ENCODE measurements at places on chromosomes 3 and 15.

DNA sequence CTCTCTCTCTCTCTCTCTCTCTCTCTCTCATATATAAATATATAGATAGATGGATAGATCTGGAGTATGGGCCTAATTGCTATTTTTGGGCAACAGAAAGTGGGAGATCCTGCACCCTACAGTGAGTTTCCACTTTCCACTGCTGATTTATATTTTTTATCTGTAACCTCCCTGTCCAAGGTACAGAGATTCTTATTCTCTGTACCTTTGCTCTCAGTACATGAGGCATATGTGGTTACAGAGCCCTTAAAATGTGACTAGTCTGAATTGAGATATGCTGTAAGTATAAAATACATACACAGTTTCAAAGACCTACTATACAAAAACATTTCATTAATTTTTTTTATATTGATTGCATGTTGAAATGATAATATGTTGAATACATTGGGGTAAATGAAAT lies 51.1 kb upstream of the FOXP1 start:
- DNase-seq, result no peak

DNA sequence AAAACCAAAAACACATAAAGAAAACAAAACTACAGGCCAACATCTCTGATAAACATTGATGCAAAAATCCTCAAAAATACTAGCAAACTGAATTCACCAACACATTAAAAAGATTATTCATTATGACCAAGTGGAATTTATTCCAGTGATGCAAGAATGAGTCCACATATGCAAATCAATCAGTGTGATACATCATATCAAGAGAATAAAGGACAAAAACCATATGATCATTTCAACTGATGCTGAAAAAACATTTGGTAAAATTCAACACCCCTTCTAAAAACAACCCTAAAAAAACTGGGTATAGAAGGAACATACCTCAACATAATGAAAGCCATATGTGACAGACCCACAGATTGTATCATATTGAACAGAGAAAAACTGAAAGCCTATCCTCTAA lies 265.6 kb upstream of the DCBLD2 start:
- DNase-seq, result no peak

- DNase-seq, result no peak
Measured at GRCh38 chr15:72538931-72539330, 64.8 kb downstream of the ARIH1 start.

DNA sequence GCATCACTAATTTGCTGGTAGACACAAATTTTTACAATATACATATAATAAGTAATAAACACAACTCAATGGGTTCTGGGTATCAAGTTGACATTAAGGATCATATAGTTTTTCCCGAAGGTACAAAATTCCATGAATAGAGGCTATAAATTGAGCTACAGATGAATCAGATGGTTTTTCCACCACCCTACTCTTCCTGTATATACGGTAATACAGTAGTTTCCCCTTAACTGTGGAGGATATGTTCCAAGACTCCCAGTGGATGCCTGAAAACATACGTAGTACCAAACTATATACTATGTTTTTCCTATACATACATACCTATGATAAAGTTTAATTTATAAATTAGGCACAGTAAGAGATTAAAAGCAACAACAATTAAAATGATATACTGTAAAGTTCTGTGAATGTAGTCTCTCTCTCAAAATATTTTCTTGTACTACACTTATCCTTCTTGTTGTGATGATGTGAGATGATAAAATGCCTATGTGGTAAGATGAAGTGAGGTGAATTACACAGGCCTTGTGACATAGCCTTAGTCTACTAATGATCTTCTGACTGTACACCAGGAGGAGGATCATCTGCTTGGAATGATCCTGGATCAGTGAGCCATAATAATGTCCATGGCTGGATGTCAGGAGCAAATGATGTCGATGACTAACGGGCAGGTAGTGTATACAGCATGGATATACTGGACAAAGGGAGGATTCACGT lies 116.7 kb downstream of the NR1I2 start:
- DNase-seq, result no peak

DNA sequence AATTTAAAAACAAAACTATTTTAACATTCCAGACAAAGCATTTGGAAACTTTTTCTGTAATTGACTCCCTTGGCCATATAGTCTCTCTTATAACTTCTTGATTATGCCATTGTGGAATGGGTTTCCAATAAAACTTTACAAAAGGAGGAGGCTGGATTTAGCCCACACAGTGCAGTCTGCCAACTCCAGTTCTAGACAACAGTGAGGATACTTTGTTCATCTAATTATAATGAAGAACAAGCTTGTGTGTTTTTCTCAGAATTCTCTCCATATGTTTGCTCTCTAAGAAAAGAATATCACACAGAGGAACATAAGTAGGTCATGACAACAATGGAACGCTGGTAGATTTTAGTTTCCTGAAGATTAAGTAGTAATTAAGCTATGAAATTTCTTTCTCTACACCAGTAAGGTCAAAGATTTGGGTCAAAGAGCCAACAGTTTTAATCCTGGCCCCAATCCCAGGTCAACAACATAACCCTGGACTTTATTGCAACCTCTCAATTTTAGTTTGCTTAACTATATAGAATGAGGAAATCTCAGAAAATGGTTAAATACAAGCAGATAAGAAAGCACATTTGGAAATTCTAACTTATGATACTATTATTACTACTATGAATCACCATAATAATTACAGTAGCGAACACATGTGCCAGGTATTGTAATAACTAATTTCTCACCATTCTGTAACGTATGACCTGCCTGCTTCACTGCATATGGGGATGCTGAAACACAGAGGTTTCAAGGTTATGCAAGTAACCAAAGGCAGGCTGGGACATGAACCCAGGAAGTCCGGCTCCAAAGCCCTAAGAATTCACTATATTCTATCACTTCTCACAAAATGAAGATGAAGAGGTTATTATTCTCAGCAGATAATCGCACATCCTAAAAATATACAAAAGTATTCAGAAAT lies 65.7 kb downstream of the TJP1 start:
- no peak for DNase-seq

DNA sequence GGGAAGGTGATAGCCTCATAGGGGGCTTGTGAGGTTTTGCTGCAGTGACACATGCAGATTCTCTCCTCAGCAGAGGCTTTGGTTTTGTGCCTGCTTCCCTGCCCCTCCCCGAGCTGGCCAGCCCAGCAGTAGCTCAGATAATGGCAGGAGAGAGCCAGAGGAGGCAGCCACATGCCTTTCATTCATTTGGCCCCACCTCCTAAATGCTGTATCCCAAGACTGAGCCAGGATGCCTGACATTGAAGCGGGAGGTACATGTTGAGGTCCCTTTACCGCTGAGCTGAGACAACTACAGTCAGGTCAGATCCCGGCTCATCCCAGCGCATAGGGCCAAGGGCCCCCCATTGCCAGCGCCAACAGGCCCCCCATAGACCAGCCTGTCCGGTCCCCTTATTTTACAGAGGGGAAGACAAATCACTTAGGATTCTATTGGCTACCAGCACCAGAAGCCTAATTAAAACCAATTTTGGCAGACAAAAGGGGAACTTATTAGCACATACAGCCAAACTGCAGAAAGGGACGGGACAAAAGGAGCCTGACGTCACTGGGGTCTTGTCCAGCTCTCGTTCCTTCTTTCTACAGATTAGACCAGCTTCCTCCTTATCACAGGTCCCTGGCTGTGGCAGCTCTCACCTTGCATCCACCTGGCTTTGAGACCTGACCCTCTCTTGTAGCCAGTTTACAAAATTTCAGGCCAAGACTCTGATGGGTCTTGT lies 12.1 kb upstream of the POLG start:
- DNase-seq, result no peak

DNA sequence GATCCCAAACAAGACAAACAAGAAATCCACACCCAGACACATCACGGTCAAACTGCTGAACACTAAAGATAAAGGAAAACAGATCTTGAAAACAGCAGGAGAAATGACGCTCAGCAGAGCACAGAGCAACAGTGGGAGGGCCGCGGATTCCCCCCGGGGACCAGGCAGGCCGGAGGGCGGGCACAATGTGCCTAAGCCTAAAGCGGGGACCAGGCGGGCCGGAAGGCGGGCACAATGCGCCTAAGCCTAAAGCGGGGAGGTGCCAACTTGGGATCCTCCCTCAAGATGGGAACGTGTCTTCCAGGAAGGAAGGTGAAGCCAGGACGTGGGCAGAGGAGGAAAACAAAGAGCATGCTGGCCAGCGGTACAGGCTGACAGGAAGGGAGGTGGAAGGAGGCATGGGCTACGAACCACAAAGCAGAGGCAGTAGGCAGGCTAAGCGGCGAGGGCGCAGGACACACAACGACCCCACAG lies 31.1 kb downstream of the CYFIP1 start:
- no peak for DNase-seq

DNA sequence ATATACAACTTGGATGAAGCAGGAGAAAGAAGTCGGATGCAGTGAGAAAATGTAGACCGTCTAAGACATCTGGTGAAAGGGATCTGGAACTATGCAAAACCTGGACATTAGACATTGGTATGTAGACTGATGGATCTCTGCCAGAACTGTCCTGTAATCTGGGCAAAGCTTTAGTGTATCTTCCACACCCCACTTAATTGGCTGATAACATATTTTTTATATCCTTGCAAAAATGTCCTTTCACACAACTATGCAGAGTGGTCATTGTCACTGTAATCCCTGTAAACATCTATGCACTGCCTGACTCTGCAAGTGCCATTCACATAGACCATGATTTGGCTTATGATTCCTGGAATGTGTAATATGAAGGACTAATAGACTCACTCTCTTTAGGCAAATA lies 163.1 kb downstream of the TUSC7 start:
- DNase-seq, result no peak

DNA sequence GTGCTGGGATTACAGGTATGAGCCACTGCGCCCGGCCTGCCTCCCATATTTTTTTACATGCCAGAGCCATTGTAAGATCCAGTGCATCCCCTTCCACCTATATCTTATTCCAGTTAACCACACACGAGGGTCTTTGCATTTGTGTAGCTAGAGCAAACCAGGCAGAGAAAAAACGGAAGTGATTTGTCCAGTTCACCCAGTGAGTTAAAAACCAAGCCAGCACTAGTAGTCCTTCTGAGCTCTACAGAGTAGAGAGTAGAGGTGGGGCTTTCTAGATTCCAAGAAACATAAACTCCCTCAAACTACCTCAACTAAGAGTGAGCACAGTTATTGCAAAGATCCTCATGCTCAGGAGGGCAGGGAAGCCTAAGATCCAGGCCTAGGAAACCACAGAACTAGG lies 34.7 kb downstream of the TMEM158 start:
- DNase-seq, result no peak

- no peak for DNase-seq
Measured at GRCh38 chr15:59991834-59992233, 12.3 kb upstream of the FOXB1 start.

DNA sequence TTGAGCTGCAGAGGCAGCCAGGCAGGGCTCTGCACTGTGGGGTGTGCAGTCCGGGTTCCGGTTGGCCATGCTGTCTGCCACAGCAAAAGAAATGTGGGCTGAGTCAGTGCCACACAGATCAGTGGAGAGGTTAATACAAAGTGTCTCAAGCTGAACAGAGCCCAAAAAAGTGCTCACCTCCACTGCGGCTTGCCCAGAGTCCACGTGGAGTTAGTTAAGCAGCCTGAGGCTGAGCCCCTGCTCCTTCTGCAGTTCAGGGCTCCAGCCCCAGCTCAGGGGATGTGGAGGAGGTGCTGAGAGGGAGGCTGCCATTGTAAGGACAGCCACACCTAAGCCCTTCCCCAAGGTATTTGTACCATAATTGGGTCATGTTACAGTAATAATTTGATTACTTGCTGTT lies 85.3 kb downstream of the LRRK1 start:
- DNase-seq, result no peak

GRCh38 chr15:68447209-68447608 lies 15.2 kb upstream of the ITGA11 start:
- no peak for DNase-seq

DNA sequence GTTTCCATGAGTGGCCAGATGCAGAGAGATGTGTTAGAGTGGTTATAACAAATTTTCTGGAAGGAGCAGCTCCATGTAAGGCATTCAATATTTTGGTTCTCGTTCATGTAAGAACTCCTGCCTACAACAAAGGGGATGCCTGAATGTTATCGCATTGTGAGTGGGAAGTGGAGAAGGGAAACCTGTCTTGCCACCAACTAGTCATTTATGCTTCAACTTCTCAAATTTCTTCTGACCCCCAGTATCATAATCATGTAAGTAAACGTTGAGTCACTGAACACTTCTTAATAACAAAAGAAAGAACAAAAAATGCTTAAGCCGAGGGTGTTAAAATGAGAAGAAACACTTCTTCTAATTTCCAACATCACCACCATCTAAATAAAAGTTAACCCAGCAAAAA lies 62.0 kb upstream of the MRPL3 start:
- no peak for DNase-seq

- no peak for DNase-seq
Measured at GRCh38 chr3:24145981-24146822, 201.1 kb downstream of the NR1D2 start.

Measured in CD4-positive, CD25-positive, alpha-beta regulatory T cell (primary cell).